ENCODE measurements at places on chromosomes 6 and 20.

- no peak for DNase-seq
These were observed 18.1 kb upstream of the SFT2D1 start for GRCh38 chr6:166360243-166361076.

- no peak for DNase-seq
These were observed 74.7 kb upstream of the RUNX2 start for GRCh38 chr6:45253453-45253852.

- DNase-seq = no peak
These were observed 122.3 kb downstream of the CEBPB start for GRCh38 chr20:50312682-50313521.

GRCh38 chr20:25237610-25238318 is 10.1 kb upstream of the PYGB start:
- DNase-seq = peak; percentile 94

DNA sequence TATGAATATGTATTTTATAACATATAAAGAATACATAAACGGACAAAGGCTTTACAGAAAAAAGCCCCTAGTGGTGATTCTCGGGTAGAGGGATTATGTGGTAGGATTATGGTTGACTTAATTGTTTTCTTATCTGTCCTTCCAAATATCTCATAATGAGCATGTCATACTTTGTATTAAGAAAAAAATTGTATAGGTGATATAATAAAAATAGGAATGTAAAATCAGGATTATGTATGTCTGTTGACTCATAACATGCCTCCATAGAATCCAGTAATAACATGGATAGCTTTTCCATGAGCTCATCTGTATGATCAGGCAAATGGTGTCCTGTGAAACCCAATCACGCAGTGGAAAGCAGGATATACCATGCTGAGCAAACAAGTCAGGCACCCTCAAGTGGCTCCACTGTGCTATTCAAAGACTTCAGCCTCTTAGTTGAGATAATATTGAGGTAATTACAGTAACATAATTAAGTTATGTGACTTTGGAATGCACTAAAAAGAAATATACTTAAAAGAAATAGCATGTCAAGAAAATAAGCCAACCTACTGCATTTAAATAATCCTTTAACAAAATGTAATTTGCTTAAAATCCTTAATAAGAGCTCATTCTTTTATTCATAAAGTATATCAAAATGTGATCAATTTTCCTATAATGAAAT is 39.6 kb upstream of the PRELID3B start:
- no peak for DNase-seq

DNA sequence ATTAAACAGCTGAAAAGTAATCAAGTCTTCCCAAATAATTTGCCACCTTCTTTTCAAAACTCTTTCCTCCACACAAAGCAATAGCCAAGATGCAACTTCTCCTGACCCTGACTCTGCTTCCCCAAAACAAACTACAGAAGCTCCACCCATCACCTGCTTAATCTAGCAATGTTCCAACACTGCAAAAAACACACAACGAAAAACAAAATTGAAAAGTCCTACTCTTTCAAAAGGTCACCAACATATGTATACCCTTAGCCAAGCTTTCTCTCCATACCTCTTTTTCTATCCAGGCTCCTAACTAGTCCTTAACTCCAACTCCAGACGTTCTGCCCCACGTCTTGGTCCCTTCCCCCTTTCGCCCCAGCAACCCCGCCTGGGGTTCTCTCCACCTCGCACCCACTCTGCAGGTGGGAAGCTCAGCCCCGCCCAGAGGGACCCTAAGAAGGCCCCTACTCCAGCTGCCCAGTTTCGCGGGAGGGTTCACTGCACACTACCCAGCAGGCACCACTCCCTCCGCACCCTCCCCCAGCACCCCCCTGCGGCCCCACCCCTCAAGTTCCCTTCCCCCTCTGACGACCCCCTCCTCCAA is 717 bp downstream of the CSNK2A1 start:
- no peak for DNase-seq

GRCh38 chr6:165034271-165034741 is 275.1 kb downstream of the C6orf118 start:
- DNase-seq = no peak

DNA sequence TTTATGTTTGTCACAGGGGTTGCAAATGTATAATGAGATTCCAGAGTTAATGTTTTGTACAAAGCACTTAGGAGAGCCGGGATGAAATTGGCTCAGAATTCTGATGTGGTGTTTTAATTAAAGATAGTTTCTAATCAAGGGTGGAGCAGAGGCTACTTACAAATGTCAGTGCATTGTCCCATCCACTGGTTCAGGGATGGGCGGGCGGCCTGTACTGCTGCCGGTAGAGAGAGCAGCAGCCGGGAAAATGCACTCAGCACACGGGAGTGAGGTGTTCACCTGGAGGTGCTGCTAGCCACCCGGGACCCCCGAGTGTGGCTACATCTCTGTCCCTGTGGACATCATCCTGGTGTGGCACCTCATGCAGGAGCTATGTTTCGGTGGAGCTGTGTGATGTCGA is 193.3 kb downstream of the QKI start:
- no peak for DNase-seq

DNA sequence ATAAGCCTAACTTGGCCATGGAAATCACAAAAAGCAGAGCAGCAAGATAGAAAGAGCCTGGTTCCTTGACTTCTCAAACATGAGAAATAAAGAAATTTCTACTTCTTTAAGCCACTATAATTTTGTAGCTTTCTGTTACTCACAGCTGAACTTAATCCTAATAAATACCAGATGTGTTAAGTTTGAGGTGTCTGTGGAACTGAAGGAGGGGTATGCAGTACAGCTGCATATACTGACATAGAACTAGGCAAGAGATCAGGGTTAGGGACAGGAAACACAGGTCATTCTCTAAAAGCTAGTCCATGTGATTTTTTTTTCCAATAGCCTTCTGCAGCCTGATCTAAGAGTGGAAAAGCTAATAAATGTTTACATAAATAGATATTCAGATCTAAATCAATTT is 123.9 kb downstream of the COL12A1 start:
- no peak for DNase-seq

DNA sequence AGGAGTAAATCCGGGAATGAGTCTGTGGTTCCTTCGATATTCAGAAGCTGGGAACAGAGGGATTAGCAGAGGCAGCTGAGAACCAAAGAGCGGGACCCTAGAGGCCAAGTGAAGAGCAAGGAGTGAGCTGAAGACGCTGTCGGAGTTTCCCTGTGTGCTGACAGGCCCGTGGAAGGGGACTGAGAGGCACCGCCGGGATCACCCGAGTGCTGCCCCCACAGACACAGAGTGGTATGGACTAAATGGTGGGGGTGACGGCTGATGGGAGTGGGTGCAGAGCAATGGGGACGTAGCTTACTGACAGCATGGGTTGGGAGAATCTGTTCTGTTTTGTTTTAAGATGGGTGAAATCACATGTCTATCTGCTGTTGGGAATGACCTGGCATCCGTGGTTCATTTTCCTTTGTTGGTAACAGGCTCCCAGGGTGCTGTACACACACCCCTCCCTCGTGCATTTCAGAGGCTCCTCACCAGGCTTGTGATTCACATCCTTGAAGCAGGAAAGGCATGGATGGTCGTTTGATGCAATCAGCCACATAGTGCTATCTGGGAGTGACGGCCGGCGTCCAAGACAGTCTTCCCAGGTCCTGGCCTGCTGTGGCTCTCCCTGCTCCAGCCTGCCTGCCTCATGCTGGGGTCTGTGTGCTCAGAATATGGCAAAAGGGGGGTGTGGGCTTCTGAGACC is 97.4 kb downstream of the THBS2 start:
- DNase-seq = no peak

- DNase-seq = no peak
These were observed 62.9 kb upstream of the HDGFL1 start for GRCh38 chr6:22506496-22506895.

DNA sequence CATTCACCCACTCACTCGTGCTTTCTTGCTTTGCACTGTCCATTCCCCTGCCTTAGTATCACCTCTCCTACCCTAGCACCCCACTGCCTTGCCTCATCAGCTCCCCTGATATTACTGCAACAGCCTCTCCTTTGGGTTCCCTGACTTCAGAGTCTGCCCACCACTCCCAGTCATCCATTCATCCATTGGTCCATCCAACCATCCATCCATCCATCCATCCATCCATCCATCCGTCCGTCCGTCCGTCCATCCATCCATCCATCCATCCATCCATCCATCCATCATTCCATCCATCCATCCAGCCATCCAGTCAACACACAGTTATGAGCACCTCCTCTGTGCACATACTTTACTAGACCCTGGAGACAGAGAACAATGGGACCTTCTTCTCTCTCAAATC is 22.9 kb upstream of the FAM83D start:
- DNase-seq = no peak

- DNase-seq = no peak
These were observed 979 bp downstream of the ZNF133 start for GRCh38 chr20:18289306-18289705.

DNA sequence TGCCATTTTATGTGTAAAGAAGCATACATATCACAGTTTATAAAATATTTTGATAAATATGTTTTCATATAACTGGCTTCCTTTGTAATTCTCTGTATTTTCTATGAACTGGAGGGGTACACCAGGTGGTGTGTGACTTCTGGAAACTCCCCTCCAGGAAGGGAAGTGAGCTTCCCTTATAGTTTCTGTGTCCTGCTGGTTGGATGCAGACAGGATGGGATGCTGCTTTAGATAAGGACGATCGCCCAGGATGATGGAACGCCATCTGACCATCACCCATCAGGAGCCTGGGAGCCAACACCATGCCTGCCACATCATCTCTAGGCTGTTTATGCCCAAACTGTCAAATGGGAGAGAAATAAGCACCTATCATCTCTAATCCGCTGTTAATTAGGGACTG is 66.1 kb downstream of the SULF2 start:
- DNase-seq = no peak

GRCh38 chr6:33714385-33715040 is 3.0 kb upstream of the UQCC2 start:
- no peak for DNase-seq

DNA sequence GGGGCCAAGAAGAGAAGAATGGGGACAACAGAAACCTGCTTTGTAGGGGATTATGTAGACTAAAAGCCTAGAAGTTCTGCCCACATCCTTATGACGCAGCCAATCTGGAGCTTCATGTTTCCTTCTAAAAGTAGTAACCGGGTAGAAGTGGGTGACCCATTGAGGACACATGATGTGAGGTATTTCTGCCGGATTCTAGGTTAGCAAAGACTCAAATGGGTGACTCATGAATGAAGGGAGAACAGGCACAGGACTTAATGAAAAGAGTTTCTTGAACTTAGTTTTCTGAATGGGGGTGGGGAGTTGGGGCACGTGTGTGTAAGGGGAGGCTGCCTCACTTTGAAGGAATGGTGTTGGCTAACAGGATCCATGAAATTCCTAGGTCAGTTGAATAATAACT is 68.8 kb downstream of the CDS2 start:
- DNase-seq = no peak

- DNase-seq = no peak
These were observed 353.1 kb upstream of the TSHZ2 start for GRCh38 chr20:52619101-52619500.

DNA sequence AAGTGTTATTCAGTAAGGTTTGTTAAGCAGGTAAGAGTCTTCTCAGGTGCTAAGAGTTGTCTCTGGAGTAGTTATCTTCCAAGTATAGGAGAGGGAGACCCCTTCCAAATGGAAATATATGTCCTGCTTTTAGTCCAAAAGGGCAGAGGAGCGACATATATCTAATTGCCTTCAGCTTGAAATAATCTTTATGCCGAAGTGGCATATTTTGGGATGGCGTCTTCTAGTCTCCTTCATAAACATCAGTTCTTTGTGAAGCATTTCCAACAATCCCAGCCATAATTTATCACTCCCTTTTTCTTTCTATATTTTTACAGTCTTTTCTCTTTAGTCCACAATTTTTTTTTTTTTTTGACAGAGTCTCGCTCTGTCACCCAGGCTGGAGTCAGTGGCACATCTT is 6.0 kb downstream of the TMC2 start:
- DNase-seq = no peak

- no peak for DNase-seq
These were observed 1.0 kb upstream of the RIPOR2 start for GRCh38 chr6:24936641-24937317.

GRCh38 chr6:161360520-161360919 is 86.7 kb upstream of the AGPAT4 start:
- DNase-seq = no peak

DNA sequence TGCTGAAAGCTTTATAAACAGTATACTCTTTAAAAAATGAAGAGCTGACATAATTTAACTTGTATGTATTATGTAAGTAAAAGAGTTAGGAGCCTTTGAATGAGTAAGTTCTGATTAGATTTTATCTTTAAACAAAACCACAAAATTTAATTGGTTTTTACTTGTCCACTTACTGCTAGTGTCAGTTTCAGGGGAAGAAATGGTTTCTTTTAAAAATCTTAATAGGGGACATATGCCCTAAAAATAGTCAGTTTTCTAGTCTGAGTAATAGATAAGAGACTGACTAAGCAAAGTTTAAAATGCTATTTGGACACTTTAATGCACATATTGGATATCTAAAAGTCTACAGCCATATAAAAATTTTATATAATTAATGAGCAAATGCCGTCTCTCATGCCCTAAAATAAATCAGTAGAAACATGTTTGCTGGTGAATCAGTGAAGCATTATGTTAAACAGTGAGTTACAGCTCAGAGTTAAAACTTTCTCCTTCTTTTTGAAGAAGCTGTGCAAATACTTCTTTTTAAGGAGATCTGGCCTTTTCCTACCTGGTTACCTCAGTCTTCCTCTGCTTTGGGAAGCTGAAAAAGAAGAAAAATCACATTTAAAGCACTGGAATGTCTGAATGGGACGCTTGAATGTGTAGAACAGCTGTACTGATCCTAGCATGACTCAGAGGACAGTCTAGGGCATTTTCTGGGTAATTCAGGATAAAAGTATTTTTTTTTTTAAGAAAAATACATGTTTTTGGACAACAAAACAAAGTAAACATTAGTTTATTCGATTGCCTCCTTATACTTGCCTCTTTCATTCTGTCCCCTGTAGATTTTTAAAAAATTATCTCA is 55.3 kb downstream of the CDH26 start:
- DNase-seq = no peak

DNA sequence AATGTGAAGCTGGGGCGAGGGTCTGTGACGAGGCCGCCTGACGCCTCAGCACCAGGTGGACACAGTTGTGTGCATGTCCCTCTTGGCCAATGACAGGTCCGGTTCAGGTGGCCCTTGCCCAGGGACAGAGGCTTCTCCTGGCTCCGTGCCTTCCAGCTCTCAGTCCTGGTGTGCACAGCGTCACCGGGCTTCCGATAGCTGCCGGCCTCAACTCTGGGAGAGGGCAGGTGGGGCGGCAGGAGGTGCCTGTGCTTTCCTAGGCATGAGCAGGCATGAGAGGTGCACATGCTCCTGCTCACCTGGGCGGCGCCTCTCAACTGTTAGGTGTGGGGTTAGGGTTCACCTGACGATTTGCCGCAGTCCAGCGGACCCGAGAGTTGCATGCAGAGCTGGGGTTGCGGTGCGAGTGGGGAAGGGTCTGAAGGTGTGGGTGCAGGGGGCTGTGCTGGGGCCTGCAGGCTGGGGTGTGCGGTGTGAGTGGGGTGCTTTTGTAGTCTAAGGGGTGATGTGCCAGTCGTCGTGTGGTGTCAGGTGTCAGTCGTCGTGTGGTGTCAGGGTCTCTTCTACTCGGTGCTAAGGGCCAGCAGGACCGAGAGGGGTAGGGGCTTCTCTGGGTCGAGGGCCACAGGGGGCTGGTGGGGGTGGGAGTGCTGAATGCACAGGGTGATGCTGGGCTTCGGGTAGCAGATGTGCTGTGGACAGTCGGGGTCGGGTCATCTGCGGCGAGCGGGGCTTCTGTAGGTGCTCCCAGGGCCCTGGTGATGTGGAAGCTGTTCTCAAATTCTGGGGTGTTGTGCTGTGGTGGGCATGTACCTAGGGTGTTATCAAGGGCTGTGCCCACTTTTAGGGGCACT is 3.8 kb upstream of the SOX18 start:
- DNase-seq = no peak

GRCh38 chr6:157562997-157563396 is 182.0 kb downstream of the ZDHHC14 start:
- DNase-seq = no peak
